ENCODE measurements at places on chromosomes 5 and 9.
A peak's percentile ranks its signal among the peaks of the same experiment; 100 is the strongest.

DNA sequence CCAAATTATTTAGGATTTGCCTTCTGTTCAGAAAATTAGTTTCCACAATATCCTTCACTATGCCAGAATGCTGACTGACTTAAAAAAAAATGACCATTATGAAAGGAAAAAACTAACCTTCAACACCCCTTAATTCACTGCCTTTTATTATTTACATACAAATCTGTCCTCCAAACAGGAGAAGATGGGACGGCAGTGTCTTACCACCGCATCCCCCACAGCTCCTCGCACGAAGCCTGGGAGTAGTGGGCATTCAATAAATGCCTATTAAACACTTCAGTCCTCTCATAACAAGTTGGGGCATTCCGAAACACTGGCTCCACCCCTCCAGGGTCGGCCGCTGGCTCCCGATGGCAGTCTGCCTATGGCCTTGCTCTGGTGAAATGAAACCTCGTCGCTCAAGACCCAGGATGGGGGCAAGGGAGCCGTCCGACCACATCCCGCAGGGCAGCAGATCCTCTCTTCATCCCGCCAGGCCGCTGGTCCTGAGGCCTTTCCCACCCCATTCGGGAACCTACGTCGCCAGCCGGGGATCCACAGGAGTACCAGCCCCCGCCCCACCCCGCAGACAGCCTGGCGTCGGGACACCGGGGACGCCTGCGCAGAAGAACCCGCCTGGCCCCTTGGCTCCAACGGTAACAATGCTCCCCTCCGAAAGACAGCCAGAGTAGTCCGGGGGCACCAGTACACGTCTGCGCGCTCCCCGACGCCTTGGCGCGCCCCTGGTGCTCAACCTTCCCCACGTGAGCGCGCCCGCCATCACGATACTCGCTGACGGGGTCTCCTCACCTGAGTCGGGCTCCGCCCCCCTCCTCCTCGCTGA lies 613 bp downstream of the ZBTB5 start:
- no peak for DNase-seq

DNA sequence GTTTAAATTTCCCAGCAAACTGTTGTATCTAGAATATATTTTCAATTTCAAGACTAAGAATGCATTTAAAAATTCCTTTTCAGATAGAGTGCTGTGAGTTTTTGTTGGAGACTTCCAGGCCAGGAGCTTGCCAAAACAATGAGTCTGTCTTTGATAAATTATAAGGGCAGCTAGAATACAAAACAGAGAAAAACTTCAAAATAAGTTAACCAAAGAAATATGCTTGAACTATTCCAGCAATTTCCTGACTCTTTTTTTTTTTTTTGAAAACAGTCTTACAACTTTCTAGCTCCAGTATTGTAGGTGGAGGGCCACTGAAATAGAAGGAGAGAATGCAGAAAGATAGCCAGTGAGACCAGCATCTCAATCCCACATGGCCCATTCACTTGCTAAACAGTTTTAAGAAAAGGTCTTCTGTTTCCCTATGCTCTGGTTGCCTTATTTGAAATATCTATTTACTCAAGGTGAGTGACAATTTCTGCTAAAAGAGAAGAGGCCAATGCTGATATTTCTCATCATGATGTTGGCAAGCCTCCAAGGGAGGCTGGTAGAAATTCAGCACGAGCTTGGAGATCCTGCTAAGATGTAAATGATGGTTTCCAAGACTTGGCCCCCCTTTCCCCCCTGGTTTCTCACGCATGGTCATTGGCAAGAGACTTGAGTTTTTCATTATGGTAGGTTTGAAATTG lies 103.2 kb downstream of the USP20 start:
- DNase-seq, result no peak

GRCh38 chr5:22372376-22372775 lies 480.8 kb downstream of the CDH12 start:
- DNase-seq, result no peak

- no peak for DNase-seq
These were observed 128.9 kb upstream of the RAPGEF1 start for GRCh38 chr9:131868766-131869165.

GRCh38 chr9:20340511-20340861 lies 281.8 kb downstream of the MLLT3 start:
- DNase-seq, result no peak

GRCh38 chr5:35939639-35940038 lies 1.2 kb upstream of the CAPSL start:
- no peak for DNase-seq

GRCh38 chr5:99922386-99922785 lies 612.8 kb upstream of the FAM174A start:
- no peak for DNase-seq

- DNase-seq, result peak; percentile 3
These were observed 1.9 kb downstream of the PCSK5 start for GRCh38 chr9:75892216-75892911.

DNA sequence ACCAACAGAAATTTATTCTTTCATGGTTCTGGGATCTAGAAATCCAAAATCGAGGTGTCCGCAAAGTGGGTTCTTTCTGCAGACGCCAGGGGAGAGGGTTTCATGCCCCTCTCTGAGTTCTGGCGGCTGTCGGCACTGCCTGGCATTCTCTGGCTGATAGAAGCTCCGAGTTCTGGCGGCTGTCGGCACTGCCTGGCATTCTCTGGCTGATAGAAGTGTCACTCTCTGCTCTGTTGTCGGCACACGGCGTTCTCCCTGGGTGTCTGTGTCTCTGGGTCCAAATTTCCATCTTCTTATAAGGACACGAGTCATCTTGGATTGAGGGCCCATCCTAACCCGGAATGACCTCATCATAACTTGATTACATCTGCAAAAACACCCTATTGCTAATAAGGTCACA lies 7.6 kb downstream of the GFI1B start:
- DNase-seq, result no peak
